ENCODE measurements at places on chromosomes 13 and 19. TPM values are rescaled to one million over a fixed set of nuclear protein-coding genes. Genes with fewer than 3 reads are reported as not detected.

- no peak for DNase-seq
Measured at GRCh38 chr19:50794074-50794875, 4.1 kb downstream of the ACP4 start.

- DNase-seq, result no peak
Measured at GRCh38 chr13:105814219-105814901, 721.1 kb downstream of the EFNB2 start.

- peak; percentile 59 for DNase-seq
Measured at GRCh38 chr19:14168259-14168972, 32.0 kb upstream of the ASF1B start.

DNA sequence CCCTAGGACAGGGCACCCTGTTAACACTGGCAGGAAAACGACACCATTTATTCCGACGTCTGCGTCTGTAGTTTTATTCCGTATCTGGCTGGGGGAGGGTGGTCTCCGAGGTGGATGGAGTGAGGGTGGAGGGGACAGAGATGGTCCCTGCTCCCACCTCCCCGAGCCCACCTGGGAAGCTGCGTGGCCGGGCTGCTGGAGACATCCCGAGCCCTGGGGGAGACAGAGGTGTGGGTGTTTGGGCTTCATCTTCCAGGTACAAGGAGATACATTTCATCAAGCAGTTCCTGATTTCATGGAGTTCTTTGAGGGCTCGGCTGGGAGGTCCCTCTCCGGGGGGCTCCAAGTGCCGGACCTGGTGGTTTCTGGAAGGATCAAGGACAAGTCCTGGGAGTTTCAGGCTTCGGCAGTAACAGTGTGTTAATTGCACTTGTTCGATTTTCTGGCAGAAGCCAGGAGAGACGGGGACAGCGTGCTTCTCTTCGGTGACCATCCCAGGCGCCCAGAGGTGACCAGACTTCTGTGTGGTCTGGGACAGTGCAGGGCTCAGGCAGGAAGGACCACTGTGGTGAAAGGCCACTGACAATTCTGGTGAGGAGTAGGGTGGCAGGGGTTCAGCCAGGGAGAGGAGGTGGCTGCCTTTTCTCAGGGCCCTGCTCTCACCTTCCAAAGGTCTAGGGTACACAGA is 20.1 kb upstream of the MKNK2 start:
- no peak for DNase-seq

STOML3 gene
- not detected for total RNA-seq
